ENCODE measurements at places on chromosomes 12 and 14. TPM values are rescaled to one million over a fixed set of nuclear protein-coding genes. Genes with fewer than 3 reads are reported as not detected.
A peak's percentile ranks its signal among the peaks of the same experiment; 100 is the strongest.

GRCh38 chr14:102317564-102318248, 1.8 kb upstream of the ZNF839 start:
- DNase-seq: peak; percentile 84
- H3K36me3 ChIP-seq: no peaks in the 10 kb centered on the region
- no peaks in the 10 kb centered on the region for H3K27me3 ChIP-seq
- peak overlapping the region; percentile 61 for H3K4me3 ChIP-seq

Gene SERPINA9
- total RNA-seq: not detected

- no peaks in the 10 kb centered on the region for H3K36me3 ChIP-seq
- no peak overlapping the region for H3K27ac ChIP-seq
- H3K4me3 ChIP-seq: no peak overlapping the region
- H3K4me1 ChIP-seq: no peaks in the 10 kb centered on the region
These were observed 595.4 kb downstream of the SLC16A7 start for GRCh38 chr12:60191271-60191670.

- no peaks in the 10 kb centered on the region for H3K4me1 ChIP-seq
- no peaks in the 10 kb centered on the region for H3K36me3 ChIP-seq
- H3K27me3 ChIP-seq: no peaks in the 10 kb centered on the region
- no peak overlapping the region for H3K4me3 ChIP-seq
- peak; percentile 21 for DNase-seq
These were observed 42.1 kb downstream of the GRIP1 start for GRCh38 chr12:66636771-66637170.

DNA sequence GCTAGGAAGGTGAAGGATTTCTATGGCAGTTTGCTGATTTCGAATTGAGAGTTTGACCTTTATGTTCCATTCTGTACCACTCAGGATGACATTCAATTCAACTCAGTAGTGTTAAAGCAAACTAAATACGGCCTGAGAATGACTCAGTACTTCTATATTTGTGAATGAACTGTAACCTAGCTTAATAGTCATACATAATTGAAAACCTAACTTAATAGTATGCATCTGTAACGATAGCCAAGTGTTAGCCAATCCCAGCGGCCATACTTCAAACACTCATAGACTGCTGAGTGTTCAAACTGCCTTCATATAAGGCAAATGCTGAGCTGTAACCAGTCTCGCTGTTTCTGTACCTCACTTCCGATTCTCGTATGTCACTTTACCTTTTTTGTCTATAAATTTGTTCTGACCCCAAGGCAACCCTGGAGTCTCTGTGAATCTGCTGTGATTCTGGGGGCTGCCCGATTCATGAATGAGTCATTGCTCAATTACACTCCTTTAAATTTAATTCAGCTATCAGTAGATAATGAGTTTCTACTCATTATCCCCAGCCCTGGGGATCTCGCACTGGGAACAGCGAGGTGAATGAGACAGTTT, 98.5 kb upstream of the SLC24A4 start:
- no peaks in the 10 kb centered on the region for H3K27me3 ChIP-seq
- no peak overlapping the region for H3K27ac ChIP-seq
- no peaks in the 10 kb centered on the region for H3K4me1 ChIP-seq
- H3K4me3 ChIP-seq: no peak overlapping the region

Gene TIGAR
- total RNA-seq: 14.6 TPM

DNA sequence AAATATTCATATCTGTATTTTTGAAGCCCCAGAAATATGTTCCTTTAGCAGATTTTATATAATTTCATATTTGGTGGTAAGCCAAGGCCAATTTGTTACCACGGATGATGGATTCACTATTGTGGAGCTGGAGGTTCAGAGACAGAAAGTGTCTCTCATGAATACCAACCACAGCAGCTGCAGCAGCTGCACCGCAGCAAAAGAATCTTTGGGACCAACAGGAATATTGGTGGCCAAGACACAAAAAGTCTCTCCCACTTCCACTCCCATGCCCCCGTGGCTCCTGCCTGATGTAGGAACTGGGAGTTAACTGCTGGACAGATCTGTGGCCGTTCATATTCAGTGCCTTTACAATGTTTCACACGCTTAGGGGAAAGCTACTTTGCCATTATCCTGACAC, 155.3 kb downstream of the ADAMTS20 start:
- H3K4me3 ChIP-seq: no peak overlapping the region
- no peaks in the 10 kb centered on the region for H3K36me3 ChIP-seq
- no peak for DNase-seq
- H3K4me1 ChIP-seq: no peaks in the 10 kb centered on the region
- H3K27me3 ChIP-seq: no peaks in the 10 kb centered on the region

DNA sequence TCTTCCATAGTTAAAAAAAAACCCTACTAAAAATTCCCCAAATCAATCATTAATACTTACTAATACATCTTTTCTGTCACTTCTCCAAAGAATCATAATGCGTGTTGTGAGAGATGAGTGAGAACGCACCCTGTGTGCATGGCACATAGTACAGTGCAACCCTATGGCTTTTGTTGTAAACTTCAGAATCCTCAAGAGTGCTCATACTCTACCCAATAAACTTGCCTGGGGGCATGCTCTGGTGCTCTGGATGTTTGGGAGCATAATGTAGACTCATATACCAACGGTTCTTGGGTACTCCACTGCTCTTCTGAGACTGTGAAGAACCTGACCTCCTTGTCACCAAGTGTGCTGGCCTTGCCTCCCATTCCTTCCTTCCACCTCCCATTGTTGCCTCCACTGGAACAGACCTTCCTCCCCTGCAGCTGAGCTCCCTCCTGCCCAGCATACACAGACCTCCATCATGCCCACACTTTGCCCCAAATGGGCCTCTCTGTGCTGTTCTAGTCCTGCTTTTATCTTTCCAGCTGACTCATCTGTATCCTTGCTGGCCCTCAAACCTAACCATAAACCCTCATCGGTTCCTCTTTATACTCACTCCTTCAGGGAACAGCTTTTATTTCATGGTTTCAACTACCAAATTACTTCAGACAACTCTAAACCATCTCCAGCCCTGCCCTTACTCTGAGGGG, 8.9 kb downstream of the DCP1B start:
- H3K36me3 ChIP-seq: no peaks in the 10 kb centered on the region
- no peaks in the 10 kb centered on the region for H3K27me3 ChIP-seq
- no peaks in the 10 kb centered on the region for H3K4me1 ChIP-seq

DNA sequence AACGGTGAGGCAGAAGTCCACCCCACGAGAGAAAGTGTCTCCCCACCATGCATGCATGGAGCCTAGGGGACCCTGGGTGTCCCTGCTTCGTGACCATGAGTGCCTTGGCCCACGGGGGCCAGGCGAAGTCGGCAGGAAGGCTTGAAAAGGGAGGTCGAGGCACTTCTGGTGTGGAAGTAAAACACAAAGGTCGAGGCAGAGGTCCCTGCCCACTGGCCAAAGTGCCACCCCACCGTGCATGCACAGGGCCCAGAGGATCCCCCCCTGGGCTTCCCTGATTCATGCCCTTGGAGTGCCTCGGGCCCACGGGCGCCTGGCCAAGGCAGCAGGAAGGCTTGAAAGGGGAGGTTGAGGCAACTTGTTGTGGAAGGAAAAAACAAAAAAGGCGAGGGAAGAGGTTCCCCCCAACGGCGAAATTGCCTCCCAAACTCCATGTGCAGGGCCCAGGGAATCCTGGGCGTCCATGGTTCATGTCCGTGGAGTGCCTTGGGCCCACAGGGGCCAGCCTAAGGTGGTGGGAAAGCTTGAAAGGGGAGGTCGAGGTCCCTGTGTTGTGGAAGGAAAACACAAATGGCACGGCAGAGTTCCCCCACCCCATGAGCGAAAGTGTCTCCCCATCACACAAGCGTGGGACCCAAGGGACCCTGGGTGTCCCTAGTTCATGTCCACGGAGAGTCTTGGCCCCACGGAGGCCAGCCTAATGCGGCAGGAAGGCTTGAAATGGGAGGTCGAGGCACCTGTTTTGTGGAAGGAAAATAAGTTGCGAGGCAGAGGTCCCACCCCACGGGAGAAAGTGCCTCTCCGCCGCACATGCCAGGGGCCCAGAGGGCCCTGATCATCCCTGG, 372.1 kb downstream of the ALG10 start:
- no peaks in the 10 kb centered on the region for H3K4me1 ChIP-seq
- H3K4me3 ChIP-seq: no peak overlapping the region
- H3K27ac ChIP-seq: no peak overlapping the region

GRCh38 chr14:73290279-73290678, 53.0 kb downstream of the PAPLN start:
- no peak overlapping the region for H3K4me3 ChIP-seq
- H3K36me3 ChIP-seq: no peaks in the 10 kb centered on the region
- no peak for DNase-seq
- H3K4me1 ChIP-seq: no peaks in the 10 kb centered on the region
- no peak overlapping the region for H3K27ac ChIP-seq

- H3K27ac ChIP-seq: no peak overlapping the region
- no peak overlapping the region for H3K4me3 ChIP-seq
- H3K27me3 ChIP-seq: no peaks in the 10 kb centered on the region
- no peak for DNase-seq
These were observed 494.7 kb downstream of the NPAS3 start for GRCh38 chr14:33433396-33433795.

Gene ATP2B1
- 98.7 TPM for total RNA-seq

GRCh38 chr12:15716581-15716980, 72.6 kb downstream of the EPS8 start:
- H3K27me3 ChIP-seq: no peaks in the 10 kb centered on the region
- DNase-seq: no peak
- no peak overlapping the region for H3K4me3 ChIP-seq
- H3K36me3 ChIP-seq: no peaks in the 10 kb centered on the region

GRCh38 chr14:58199726-58200479, at the start of gene ACTR10:
Gene ACTR10, plus strand, starts transcription at chr14:58200149. Its CDS starts 69 bp downstream, at chr14:58200218.
- DNase-seq: peak; percentile 91
- H3K27ac ChIP-seq: peak within 1 kb of the TSS; percentile 96
- no peaks in the 10 kb centered on the region for H3K27me3 ChIP-seq
- peak within 1 kb of the TSS; percentile 87 for H3K4me3 ChIP-seq

GRCh38 chr14:23562822-23563472, 4.6 kb downstream of the AP1G2 start:
- H3K36me3 ChIP-seq: no peaks in the 10 kb centered on the region
- H3K27me3 ChIP-seq: no peaks in the 10 kb centered on the region
- peaks cover 4% of the 10 kb centered on the region for H3K4me1 ChIP-seq
- H3K27ac ChIP-seq: no peak overlapping the region
- DNase-seq: peak; percentile 58
- H3K4me3 ChIP-seq: no peak overlapping the region

GRCh38 chr14:102177161-102177560, 37.5 kb downstream of the WDR20 start:
- peak overlapping the region; percentile 13 for H3K27ac ChIP-seq

- H3K36me3 ChIP-seq: no peaks in the 10 kb centered on the region
- no peak overlapping the region for H3K4me3 ChIP-seq
- no peak overlapping the region for H3K27ac ChIP-seq
- no peaks in the 10 kb centered on the region for H3K4me1 ChIP-seq
- no peak for DNase-seq
These were observed 75.0 kb upstream of the SLC24A4 start for GRCh38 chr14:92247947-92248346.

- H3K4me1 ChIP-seq: no peaks in the 10 kb centered on the region
- DNase-seq: no peak
- no peaks in the 10 kb centered on the region for H3K27me3 ChIP-seq
- H3K27ac ChIP-seq: no peak overlapping the region
These were observed 426.9 kb upstream of the MIS18BP1 start for GRCh38 chr14:45679853-45680252.

Gene ACVRL1
- 9.1 TPM for total RNA-seq
